ENCODE measurements at places on chromosomes 7 and 10.

- peak; percentile 70 for DNase-seq
These were observed 6.8 kb downstream of the CYP26A1 start for GRCh38 chr10:93080350-93081046.

- no peak for DNase-seq
These were observed 3.8 kb downstream of the LDB3 start for GRCh38 chr10:86671985-86672710.

DNA sequence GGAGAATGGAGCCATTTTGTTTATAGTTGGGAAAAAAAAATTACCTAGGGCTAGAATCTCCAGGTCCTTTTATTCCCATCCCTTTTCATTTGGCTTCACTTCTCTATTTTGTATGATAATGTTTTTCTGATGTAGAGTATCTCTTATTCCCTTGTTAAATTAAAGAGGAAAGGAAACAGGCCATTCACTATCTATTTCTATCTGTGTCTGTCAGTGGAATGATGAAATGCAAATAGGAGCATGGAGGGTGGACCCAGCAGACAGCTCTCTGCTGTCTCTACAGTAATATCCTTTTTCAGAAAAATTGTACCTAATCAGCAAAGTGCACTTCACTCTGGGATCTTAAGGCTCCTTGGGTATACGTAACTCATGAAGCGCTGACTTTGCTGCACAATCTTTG lies 136.0 kb downstream of the SRI start:
- DNase-seq = no peak

- DNase-seq = peak; percentile 68
These were observed 105.2 kb upstream of the PPIF start for GRCh38 chr10:79241990-79242619.

DNA sequence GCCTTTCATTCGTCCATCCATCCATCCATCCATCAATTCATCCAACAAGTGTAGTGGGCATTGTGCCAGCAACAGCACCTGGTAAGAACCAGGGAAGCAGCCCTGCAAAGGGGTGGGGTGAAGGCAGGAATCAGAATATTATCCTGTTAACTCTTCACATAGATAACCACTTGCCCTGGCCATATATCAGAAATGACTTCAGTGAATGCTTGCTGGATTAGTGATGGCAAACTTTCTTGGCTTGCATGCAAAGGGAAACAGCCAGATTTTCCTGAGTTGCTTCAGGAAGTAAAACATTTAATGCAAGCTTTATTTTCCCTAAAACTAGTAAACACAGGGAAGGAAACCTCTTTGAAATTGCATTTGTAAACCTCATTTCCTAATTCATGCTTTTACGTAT lies 743 bp downstream of the OR2A5 start:
- no peak for DNase-seq

DNA sequence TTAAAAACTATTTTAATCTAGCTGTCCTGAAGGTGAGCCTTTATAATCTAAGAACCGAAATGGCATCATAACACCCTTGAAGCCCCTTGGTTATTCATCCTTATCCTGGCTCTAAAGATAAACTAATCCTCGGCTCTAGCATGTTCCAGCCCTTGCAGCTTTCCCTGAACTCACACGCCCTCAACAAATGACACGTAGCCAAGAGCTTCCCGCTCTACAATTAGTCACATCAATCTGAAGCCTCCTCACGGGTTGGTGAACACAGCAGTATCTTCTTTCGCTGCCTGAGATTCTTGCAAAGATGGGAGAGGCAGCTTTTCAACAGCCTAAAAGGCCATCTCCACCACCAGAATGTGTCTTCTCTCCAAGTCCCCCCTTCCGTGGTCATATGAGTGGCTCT lies 4.1 kb downstream of the FRMD4A start:
- DNase-seq = no peak

DNA sequence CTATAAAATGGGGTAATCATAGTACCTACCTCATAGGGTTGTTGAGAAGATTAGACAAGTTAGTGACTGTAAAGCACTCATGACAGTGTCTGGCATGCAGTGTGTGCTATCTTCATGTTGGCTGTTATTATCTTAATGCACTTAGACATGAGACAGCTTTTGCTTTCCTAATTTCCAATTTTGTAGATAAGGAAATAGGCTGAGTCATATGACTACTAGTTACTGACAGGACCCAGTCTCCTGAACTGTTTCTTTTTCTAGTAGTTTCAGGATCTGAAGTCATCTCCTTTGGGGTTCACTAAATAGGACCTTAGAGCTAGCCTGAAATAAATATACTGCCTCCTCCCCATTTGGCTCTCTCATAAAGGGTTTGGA lies 74.2 kb downstream of the SNX10 start:
- no peak for DNase-seq

GRCh38 chr7:68776326-68776725 lies 821.9 kb upstream of the AUTS2 start:
- no peak for DNase-seq

DNA sequence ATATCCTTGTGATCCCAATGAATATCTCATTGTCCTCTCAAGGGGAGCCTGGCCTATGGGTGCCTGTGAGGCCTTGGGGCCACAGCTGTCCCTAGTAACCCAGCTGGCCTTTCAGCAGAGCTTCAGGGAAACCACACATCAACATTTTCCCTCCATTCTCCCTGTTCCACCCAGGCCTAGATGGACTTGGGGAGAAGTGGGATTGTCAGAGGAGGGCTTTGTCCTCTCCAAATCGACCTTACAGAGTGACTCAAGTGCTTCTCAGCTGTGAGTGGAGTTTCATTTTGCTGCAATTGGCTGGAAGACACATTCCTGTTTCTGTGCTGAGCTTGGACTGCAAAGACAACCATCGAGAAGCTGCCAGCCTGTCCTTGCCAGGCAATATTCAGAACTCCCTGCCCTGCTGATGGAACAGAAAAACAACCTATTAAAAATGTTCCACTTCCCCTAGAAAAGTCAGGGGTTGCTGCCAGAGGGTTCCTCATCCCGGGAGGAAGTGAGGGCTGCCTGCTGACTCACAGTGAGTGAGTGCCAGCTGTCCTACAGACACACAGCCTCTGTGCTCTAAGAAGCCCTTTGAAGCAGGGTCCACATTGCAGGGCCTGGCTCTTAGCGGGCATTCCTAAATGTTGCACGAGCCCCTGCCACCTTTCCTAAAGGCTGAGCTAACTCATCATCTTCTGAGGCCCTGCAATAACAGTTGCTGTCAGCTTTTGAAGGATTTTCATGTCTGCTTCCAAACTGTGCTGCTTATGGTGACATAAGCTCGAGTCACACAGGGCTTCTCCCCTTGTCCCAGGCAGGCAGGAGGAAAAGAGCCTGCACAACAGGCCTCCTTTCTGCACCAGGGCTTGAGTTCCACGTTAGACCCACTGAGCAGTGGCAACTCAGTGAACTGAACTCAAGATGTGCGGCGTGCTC lies 20.5 kb downstream of the STRA8 start:
- no peak for DNase-seq
